Ureter (tissue), 1 donor: ENCODE measurements at places on chromosomes 5 and 9. TPM values are rescaled to one million over a fixed set of nuclear protein-coding genes. Genes with fewer than 3 reads are reported as not detected.

KLF4 gene
- total RNA-seq = 33.1 TPM

- DNase-seq = no peak
Observed at GRCh38 chr5:174825587-174825986, 101.2 kb downstream of the MSX2 start.

- DNase-seq = no peak
Observed at GRCh38 chr9:94973451-94973941, 247.0 kb downstream of the AOPEP start.

DNA sequence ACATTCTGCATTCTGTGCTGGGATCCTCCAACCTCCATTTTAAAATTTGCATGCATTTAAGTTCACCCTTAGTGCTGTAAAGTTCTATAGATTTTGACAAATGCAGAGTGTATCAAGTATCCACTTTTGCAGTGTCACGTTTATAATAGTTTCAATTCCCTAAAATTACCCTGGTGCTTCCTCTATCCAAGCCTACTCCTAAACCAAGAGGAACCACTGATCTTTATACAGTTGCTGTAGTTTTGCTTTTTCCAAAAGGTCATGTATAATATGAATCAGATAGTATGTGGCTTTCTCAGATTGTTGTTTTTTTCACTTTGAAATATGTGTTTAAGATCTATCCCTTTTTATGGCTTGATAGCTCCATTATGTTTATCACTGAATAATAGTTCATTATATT lies 468.4 kb upstream of the CDH6 start:
- DNase-seq = no peak

CNTFR gene
- 9.4 TPM for total RNA-seq

ISL1 gene
- total RNA-seq = 0.49 TPM

MYOT gene
- total RNA-seq = 1.3 TPM

GRCh38 chr5:1513326-1514026 lies 10.3 kb downstream of the LPCAT1 start:
- DNase-seq = peak; percentile 26

DNA sequence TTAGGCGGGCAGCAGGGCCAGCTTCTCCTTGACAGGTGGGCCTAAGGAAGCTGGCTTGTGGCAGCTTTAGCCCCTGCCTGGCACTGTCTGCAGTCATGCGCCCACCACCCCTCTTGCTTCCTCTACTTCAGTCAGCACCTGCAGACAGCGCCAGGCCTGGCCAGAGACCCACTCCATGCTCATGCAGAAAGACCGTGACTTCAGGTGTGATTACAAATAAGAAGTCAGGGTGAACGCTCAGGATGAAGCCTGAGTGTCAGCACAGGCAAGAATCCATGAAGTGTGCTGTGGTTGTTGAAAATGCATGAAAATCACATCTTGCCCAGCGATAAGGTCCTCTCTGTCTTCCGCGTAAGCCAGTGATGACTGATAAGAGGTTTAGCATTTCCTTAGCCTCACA lies 3.4 kb downstream of the CSF2 start:
- DNase-seq = no peak

DNA sequence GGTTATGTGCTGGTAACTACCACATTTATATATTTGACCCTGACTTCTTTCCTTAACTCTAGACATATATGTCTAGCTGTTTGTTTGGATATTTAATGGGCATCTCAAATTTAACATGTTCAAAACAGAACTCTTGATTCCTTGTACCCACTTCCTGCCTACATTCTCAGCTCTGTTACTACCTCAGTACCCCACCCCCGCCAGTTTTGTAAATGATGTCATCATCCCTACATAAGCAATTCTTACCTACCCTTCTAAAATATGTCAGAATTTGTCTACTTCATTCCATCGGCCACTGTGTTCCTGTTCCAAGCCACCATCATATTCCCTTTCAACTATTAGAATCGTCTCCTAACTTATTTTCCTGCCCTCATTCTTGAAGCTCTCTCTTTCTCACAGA lies 4.8 kb downstream of the RAD50 start:
- DNase-seq = no peak

DNA sequence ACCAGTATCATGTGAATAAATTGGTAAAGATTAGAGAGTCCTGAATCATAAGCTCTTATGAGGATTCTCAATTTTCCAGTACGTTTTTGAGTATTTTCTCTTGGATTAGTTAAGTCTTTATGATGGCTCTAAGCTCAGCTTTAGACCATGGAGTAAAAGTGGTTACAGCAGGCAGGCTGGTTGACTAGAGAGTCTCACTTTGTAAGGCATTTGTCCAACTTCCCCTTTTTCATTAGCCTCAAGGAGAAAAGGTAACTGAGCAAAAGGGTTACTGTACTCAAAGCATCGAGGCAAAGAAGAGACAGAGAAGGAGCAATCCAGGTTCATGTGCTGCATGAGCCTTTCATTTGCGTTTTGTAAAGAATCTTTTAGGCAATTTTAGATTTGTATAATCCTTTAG lies 8.5 kb downstream of the NOP16 start:
- DNase-seq = no peak

DNA sequence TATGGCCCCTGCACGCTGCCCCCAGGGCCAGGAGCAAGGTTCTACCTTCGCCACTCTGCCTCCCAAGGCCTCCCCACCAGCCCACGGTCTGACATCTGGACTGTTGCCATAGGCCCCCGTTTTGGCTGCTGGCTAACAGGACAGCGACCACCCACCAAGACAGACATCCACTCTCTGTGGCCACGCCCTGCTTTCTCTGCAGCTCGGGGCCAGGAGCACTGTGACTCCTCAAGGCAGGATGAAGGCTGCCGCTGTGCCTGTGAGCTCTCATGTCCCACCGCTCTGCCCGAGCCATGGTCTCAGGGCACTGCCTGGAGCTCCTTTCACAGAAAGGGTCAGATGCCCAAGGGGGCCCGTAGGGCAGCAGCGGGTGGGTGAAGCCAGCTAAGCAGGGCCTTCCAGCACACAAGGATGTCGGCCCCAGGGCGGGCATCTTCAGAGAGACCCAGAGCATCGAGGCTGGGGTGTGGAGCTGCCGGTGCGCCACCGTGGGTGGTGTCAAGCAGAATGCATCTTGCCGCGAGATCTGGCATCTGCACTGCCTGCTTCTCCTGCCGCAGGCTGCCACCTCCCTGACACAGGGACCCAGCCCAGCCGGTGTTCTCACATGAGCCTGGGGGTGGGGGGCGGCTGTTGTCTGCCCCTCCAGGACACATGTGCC lies 92.2 kb upstream of the ADAMTS2 start:
- no peak for DNase-seq

GRCh38 chr5:40278881-40279280 lies 400.8 kb upstream of the PTGER4 start:
- no peak for DNase-seq

GRCh38 chr9:107948601-107949000 lies 459.0 kb upstream of the KLF4 start:
- no peak for DNase-seq

DNA sequence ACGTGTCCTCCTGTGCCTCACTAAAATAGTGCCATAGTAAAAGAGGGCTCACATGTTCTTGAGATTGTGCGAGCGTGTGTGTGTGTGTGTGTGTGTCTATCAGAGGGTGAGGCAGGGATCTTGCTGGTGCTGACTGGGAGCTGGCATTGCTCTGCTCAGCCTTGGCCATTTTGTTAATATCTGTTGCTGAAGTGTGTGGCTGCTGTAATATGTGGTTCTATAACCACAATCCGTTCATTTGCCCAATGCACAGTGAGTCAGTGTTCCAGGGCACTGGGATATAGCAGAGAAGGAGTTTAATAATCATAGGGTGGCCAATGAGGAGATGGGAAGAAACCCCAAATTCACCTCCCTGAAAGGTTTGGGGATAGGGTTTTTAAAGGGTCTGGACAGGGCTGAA lies 61.3 kb downstream of the RASGRF2 start:
- no peak for DNase-seq

SPTLC1 gene
- total RNA-seq = 77.7 TPM

DNA sequence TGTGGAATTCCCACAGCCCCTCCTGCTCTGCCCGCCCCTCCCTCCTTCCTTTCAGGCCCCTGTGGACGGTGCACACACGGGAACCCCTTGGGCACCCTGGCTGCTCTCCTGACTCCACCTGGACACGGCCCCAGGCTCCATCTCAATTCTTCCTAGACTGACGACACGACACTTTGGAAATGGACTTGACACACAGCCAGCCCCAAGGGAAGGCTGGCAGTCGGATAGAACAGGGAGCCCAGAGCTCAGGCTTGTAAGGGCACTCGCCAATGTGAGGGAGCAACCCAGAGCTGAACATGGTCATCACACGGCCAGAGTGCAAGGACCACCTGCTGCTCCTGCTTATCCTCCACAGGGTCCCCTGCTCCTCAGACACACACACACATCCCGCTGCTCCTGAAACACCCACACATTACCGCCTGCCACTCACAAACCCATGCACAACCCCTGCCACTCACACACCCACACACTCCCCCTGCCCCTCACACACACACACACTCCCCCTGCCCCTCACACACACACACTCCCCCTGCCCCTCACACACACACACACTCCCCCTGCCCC lies 8.9 kb downstream of the SLC9A3 start:
- no peak for DNase-seq

DNA sequence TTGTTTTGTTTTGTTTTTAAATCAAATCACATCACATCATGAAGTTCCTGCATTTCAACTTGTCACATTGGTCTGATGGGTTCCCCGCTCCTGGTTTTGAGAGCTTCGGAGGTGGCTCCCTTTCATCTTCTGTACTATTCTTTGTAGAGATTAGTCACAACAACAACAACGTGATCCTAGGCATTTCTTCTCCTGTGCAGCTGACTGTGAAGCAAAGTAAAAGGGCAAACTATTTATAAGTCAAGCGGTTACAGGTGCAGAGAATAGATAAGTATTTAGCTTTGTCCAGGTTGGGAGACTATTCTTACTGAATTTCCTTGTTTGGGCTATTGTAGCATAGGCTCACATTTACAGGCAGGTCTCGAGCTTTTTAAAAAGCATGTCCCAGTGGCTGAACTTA lies 197.7 kb upstream of the CDKN2B start:
- DNase-seq = no peak

EGR1 gene
- 41.6 TPM for total RNA-seq

MAML1 gene
- total RNA-seq = 37.7 TPM

GRCh38 chr5:160382346-160382745 lies 11.9 kb upstream of the C1QTNF2 start:
- DNase-seq = no peak

DNA sequence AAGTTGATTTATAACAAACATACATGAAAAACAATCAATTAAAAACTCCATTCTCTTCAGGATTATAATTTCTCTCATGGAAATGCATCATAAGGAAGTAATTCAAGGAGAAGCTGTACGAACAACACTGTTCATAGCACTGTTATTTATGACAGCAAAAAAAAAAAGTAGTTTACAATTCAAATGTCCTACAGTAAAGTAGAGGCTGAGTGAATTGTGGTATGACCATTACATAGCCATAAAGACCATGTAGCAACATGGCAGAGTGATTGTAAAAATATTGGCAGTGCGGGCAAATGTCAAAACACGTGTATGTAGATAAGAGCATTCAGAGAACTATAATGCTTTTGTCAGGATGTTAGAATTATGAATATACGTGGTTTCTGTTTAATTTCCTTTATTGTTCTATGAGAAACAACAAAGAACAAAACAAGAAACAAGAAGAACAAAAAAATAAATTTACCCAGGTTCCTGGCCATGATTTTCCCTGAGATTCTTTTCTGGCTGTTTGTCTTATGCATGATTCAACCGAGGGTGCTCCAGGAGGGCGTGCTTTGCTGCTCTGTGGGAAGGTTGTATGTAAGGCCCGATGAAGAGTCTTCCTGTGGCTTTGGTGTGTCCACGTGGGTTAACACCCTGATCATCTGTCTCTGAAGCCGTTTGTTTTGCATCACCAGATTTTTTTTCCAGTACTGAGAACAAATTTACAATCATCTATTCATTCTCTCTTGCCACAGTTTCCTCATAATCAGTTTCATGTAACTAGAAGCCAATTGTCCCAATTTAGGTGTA lies 28.8 kb downstream of the GCNT4 start:
- DNase-seq = no peak

PDCD1LG2 gene
- 1.7 TPM for total RNA-seq

PCDHGA12 gene
- 5.0 TPM for total RNA-seq

- no peak for DNase-seq
Observed at GRCh38 chr5:123805300-123805699, 293.3 kb downstream of the CSNK1G3 start.

GRCh38 chr9:32487981-32488380 lies 38.0 kb downstream of the RIGI start:
- DNase-seq = no peak

DNA sequence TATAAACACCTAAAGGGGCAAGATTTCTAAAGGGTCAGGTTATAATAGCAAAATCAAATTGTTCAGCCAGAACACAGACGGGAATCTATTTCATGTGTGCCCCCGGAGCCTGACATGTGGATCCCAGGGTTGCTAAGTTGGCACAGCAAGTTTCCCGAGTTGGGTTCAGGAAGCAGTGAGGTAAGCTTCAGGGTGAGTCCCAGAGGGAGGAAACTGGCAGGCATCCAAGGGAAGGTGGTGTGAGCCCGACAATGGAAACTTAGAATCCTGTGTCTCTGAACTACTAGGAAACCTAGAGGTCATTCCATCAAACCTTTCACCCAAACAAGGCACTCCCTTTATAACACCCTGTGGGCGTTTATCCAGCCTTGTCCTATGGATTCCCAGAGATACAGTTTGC lies 98.4 kb downstream of the ADRB2 start:
- no peak for DNase-seq

GRCh38 chr9:132806306-132806705 lies 71.8 kb downstream of the AK8 start:
- DNase-seq = no peak

DNA sequence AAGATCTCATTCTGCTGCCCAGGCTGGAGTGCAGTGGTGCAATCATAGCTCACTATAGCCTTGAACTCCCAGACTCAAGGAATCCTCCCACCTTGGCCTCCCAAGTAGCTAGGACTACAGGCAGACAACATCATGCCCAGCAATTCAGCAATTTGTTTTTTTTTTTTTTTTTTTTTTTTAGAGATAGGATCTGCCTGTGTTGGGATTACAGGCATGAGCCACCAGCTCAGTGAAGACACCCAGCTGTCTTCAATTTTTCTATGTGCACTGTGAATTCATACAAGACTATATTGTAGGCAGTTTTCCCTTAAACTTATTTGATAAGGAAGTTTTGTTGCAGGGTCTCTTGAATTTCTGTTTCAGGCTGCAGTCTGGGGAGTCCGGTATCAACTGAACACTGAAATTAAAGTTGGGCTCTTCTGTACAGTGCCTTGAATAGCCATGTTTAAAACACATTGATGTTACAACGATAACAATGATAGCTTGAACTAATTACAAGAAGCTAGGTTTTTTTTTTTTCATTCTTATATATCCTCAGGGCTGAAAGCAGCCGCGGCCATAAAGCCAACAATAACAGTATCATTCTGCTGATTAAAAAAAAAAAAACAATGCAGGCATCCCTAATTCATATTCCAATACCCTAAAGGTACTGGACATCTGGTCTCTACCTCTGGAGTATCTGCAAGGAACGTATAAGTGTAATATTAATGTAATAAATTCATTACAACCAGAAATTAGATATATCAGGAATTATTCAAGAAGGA lies 63.5 kb downstream of the MPDZ start:
- no peak for DNase-seq

RUSC2 gene
- total RNA-seq = 29.8 TPM

- no peak for DNase-seq
Observed at GRCh38 chr9:111443454-111443853, 40.7 kb downstream of the ECPAS start.
